ENCODE measurements at places on chromosomes 3 and 15.

DNA sequence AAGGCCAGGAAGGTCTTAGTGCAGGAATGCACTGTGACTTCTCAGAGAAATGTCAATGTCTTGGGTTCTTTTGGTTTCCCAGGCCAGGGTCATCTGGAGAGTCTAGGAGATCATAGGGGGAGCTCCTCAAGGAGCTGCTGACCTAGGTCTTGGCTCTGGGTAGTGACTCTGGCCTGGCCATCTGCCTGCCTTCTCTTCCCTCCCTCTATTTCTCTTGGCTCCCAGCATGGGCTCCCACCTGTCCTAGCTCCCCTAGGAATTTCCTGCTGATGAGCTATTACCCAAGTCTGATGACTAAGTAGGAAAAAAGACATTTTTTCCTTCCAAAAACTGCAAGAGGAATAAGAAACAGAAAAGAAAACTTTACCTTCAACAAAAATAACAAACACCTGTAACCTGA lies 57.4 kb downstream of the BSN start:
- no peak for ATAC-seq

GRCh38 chr3:184259878-184260723 lies 1.3 kb downstream of the CAMK2N2 start:
- peak; percentile 39 for ATAC-seq

GRCh38 chr3:25151281-25151902 lies 276.7 kb upstream of the RARB start:
- no peak for ATAC-seq

DNA sequence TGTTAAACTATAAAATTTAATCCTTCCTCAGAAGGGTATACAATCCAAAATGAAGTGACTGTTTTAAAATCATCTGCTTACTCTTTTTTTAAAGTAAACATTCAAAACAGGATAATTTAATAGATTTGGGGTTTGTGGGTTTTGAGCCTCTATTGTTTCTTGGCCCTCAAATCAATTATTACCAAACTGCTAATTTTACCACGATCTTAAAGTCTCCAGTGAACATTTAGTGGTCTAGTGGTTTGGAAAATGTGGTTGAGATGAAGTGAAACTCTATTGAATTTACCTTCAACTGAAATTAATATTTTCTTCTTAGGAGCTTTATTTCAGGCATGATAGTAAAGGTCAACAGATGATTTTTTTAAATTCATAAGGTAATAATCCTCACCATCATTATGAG lies 11.2 kb upstream of the ATP11B start:
- no peak for ATAC-seq

- peak; percentile 83 for ATAC-seq
Observed at GRCh38 chr3:100537646-100538338, 45.4 kb downstream of the TMEM45A start.

DNA sequence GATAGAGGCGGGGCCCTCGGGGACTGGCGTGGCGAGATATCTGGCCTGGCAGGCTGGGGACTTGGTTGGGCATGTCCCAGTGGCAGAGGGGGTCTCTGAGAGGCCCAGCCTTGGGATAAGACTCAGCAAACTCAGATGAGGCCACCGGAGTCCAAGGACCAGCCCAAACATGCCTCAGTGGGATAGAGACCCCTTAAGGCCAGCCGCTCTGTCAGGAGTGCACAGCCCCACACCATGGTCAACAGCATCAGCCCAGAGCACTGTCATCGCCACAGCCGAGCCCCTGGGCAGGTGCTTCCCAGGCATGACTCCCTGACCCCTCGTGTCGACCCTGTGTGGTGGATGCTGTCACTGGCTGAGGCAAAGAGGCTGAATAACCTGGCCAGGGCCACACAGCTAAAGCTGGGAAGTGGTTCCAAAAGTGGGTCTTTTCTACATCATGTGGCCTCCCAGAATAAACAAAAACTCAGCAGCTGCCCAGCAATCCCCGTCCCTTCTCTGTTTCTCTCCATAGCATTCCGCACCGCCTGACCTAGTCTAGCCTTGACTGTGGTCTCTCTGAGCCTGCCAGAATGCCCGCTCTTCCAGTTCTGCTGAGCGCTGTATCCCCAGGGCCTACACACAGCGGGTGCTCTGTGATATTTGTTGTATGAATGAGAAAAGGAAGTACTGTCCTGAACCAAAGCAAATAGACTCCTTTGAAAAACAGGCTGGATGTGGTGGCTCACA lies 15.1 kb downstream of the CTSH start:
- ATAC-seq: peak; percentile 31

- no peak for ATAC-seq
Observed at GRCh38 chr15:60838206-60838605, 359.3 kb upstream of the ICE2 start.

DNA sequence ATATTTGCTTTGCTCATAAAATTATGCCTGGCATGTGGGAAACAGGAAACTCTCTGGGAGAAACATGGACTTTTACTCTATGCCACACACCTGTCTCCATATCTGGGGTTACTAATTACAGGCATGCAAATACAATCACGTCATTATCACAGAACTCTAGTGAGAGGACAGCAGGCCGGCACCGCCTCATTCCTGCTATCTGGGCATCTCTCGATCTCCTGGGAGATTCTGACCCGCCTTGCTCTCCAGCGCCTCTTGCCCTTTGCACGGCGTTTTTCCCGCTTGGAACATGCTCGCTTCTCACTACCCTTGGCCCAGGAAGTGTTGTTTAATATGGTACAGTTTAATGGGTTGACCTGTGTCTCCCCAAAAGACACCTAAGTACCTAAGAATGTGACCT lies 45.4 kb upstream of the PARL start:
- no peak for ATAC-seq

GRCh38 chr15:100141311-100142001 lies 200.3 kb downstream of the ADAMTS17 start:
- ATAC-seq: no peak

DNA sequence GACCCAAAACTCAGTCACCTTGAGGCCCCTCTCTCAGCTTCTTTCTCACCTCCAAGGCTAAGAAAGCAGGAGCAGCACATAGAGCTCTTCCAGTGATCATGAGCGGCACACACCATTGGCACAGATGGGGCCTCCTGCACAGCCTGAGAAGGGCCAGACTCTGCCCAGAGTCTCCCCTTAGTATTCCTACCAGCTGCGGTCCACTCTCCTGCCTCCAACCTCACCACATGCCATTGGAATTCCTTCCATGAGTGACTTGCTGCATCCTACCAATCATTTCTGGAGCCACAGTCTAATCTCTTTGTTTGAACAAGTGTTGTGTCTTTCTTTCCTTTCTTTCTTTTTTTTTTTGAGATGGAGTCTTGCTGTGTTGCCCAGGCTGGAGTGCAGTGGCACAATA lies 39.3 kb downstream of the CDCP1 start:
- ATAC-seq: no peak

GRCh38 chr3:101091489-101091888 lies 98.3 kb upstream of the ABI3BP start:
- peak; percentile 49 for ATAC-seq

DNA sequence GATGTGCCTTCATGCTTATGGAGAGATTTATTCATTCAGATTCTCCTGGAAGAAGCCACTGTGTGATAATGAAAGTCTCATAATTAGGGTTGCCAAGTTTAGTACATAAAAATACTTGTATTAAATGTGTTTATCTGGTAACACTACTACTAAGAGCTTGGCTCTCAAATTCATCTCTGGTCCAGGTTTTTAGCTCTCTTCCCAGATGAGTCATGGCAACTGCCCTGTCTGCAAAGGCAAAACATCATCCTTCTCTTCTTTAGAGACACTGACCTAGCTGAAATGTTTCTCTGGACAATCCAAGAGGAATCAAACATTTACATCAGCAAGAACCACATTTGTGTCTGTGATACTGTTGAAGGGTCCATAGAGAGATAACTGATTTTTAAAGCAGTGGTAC lies 269.6 kb downstream of the ROBO2 start:
- ATAC-seq: no peak

GRCh38 chr15:42494998-42495360 lies 455 bp upstream of the SNAP23 start:
- ATAC-seq: peak; percentile 9

DNA sequence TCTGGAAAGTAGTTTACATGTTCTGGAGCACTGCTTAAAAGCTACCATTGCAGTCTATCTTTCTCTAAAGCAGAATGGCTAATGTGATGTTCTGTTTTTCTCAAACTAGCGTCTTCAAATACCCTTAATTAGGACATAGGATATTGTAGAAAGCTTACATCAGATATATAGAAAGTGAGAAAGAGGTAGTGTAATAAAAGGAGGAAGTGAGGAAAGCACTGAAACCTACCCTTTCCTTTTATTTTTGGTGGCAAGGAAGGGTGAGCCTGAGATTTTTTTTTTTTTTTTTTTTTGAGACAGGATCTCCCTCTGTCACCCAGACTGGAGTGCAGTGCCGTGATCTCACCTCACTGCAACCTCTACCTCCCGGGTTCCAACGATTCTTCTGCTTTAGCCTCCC lies 9.4 kb downstream of the SENP2 start:
- no peak for ATAC-seq

- ATAC-seq: no peak
Observed at GRCh38 chr15:52340093-52340492, 44.5 kb upstream of the MYO5C start.

GRCh38 chr3:151644020-151644620 lies 89.6 kb upstream of the AADACL2 start:
- ATAC-seq: no peak

- no peak for ATAC-seq
Observed at GRCh38 chr3:141681390-141681780, 56.7 kb upstream of the RNF7 start.

- ATAC-seq: no peak
Observed at GRCh38 chr3:78506061-78506460, 1261.7 kb downstream of the ROBO1 start.

DNA sequence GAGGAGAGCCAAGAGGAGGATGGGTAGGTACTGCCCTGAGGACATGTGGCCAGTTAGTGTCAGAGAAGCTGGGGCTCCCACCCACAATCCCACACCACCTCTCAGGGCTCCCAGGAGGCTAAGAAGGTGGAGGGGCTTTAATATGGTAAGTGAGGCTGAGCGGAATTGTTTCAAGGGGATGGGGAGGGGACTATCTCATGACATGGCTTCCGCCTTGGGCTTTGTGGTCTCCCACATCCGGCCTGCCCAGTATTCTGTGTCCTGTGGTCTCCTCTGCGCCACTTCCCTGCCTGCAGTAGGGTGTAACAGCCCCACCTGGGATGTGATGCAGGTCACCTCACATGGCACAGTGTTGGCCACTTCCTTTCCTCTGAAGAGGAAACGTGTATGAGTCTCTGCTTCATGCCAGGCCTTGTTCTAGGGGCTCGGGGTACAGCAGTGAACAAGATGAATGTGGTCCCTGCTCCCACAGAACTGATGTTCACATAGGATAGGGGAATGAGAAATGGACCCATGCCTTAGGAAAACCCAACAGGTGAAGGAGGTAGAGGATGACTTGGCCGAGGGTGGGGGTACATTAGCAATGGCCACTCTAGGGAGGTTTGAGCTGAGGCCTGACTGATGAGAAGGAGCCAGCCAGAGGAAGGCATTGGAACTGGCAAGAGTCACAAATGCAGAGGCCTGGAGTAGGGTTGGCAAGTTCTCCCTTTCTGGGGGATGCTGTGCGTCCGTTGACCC lies 3.2 kb downstream of the NEIL1 start:
- ATAC-seq: peak; percentile 35

GRCh38 chr3:64381367-64381766 lies 156.1 kb upstream of the PRICKLE2 start:
- ATAC-seq: no peak

DNA sequence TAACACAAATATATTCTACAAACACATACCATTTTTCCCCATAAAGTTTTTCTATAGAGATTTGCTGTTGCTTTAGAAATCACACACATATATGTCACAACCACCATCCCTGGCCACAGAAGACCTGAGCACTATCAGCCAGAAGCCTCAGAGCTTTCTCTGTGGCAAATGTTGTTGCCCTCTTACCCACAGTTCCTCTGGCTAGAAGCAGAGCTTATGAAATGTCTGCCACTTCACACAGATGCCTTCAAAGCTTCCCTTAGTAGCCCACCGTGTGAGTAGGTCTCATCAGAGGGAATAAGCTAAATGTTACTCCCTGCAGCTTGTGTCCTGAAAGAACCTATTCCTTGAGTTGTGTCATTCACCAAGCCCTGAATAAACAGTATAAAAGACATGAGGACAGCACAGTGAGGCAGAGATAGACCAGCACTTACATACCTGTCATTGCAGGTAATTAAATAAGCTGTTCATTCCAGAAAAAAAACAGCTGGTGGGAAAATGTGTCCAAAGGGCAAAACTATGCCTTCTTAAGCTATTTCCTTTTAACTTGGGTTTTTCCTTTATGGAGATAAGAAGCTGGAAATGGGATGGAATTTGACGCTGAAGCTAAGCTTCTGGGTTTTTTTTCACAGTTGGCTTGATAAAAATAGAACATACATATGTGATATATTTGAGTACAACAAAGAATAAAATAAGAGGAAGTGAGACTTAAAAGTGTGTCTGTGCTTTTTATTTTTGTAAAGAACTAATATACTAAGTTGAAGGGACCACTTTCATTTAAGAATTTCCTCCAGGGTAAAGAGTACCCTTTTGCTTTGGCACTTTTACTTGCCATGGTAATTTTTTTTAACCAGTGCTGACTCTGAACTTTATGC lies 391.4 kb downstream of the KCNH8 start:
- ATAC-seq: peak; percentile 18

DNA sequence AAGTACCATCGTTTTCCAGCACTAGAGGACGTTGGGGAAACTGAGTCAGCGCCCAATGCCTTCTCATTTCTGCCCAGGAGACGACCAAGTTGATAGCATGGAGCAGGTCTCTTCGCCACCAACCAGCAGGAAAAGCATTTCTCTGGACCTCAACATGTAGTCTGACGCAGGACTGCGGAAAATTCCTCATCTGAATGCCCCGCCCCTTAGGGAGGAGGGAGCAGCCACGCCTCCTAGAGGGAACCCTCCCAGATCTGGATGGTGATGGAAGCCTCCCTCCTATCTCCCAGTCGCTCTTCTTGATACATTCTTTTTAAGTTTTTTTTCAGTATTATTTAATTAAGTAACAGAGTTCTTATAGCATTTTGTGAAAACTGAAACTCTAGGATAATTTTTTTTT lies 17.4 kb upstream of the MINDY4B start:
- no peak for ATAC-seq

DNA sequence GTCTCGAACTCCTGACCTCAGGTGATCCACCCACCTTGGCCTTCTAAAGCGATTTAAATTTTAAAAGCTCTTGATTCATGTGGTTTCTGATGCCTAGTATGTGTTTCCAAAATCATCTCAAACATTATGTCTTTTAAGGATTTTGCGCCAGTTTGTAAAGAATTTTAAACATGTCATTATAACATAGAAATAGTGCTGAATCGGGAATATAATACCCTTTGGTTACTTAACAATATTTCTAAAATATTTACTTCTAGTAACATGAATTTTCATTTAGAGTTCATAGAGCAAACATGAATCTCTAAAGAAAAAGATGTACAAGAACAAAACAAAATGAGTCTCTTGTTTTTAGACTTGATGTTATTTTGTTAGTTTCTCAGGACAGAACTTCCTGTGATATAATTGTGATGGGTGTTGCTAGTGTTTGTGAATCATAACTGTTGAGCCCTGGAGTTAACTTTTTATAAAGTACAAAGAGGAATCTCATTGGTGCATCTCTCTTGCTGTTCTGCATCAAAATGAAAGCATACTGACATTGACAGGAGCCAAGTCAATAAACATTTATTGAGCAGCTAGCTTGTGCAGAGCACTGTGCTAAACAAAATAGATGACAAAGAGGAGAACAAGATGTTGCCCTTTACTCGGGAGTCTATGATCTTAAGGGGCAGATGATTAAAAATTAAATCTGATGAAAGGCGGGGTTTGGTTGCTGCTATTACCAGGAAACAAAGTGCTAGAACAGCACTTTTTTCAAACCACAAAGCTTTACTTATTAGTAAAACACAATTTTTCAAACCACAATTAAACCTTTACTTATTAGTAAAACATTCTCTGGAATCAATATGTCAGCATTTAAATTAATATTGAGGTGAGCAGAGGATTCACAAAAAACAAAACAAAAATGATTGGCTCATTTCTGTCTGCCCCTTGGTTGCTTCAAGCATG lies 73.4 kb downstream of the MME start:
- no peak for ATAC-seq
